ENCODE measurements at places on chromosomes 2 and 18. TPM values are rescaled to one million over a fixed set of nuclear protein-coding genes. Genes with fewer than 3 reads are reported as not detected.

LBH gene
- total RNA-seq = 6.9 TPM

IGFBP5 gene
- total RNA-seq = 0.51 TPM

CXCR1 gene
- not detected for total RNA-seq

ARHGAP15 gene
- total RNA-seq = not detected

MEIS1 gene
- 27.7 TPM for total RNA-seq

UGT1A9 gene
- not detected for total RNA-seq

APCDD1 gene
- 0.64 TPM for total RNA-seq

LYPD6 gene
- 0.26 TPM for total RNA-seq

TGFBRAP1 gene
- total RNA-seq = 10.8 TPM

ANKRD30BL gene
- not detected for total RNA-seq

PPP1CB gene
- 328 TPM for total RNA-seq

CIDEA gene
- total RNA-seq = not detected

CCDC121 gene
- 0.79 TPM for total RNA-seq

PLGLB1 gene
- 0.26 TPM for total RNA-seq

ITGB6 gene
- total RNA-seq = 21.1 TPM

CDK15 gene
- total RNA-seq = 0.26 TPM

SLC9A2 gene
- under 0.01 TPM for total RNA-seq

LOXL3 gene
- total RNA-seq = 0.13 TPM

NETO1 gene
- not detected for total RNA-seq
